Memory B cell (primary cell): ENCODE measurements at places on chromosomes 4 and X.

DNA sequence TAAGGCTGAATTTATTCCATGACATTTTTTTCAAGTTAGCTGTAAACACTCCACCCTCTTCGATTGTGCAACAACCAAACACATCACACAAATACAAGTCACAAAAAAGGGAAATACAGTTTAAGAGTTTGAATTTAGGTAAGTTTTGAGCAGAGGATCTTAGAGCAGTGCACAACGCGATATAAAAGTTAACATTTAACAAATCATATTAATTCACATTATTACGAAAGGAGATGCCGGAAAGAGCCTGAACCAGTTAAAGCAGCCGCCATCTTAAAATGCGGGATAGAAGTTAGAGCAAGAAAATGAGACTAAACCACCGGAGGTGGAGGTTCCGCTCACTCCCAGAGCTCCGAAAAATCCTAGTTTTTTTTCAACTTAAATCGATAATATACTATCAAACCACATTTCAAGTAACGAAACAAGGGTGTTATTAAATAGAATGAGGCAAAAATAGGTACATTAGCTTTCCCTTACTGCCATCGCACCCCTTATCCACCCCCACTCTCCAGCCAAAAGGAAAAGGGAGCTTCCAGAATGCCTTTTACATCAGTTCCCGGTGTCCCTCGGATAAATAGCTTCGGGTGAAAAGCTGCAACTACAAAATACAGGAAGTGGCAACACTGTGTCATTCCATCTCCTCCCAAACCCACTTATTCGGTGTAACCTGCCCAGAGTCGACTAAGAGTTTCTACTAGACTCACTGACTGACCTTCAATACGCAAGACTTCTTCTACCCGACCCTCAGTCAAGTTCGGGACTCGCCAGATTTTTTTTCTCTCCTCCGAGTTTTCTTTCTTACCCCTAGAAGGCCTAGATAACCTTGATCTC is 1.9 kb downstream of the UBE2D3 start:
- DNase-seq, result peak; percentile 14

- no peak for DNase-seq
Observed at GRCh38 chr4:103011378-103012025, 8.0 kb downstream of the SLC9B1 start.

GRCh38 chr4:70715097-70715496 is 6.7 kb upstream of the RUFY3 start:
- DNase-seq, result no peak

DNA sequence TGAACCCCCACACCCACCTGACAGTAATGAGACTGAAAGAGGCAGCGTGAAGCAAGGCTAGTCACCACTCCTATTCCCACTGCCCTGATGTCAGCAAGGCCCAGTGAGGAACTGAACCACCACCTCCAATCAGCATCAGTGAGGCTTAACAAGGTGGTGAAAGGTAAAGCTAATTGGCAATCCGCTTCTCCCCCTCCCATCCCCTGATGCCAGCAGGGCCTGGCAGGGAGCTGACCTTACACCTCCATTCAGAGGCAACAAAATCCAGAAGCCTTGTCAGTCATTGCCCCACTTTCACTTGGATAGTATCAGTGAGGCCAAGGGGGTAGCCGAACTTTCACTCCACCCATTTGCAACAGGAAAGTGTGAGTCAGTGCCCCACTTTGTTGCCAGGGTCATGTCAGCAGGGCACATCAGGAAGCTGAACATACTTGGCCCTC is 60.8 kb downstream of the AWAT2 start:
- no peak for DNase-seq

- DNase-seq, result no peak
Observed at GRCh38 chr4:105520819-105521790, 31.3 kb upstream of the ARHGEF38 start.
